ENCODE measurements at places on chromosomes 16 and 17.

DNA sequence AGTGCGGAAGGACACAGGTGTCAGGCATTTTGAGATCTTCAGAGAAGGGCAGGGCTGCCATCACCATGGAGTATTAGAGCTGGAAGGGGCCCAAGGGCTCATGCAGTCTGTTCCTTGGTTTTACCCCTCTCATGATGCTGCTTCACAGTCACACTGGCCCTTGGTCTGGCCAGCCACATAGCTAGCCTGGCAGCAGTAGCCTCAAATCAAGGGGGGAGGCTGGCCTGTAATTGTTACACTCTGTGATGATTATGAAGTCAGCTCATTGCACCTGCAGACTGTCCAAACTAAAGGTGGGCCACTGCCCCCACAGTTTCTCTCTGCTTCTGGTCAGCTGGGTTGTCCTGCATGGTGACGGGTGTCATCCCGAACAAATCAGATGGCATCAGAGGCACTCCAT, at the start of gene FNDC8:
Gene FNDC8 (plus strand): TSS at position 301 of the 400 bp plus-strand sequence. CDS start 79 bp downstream, at position 380.
- no peak for DNase-seq

DNA sequence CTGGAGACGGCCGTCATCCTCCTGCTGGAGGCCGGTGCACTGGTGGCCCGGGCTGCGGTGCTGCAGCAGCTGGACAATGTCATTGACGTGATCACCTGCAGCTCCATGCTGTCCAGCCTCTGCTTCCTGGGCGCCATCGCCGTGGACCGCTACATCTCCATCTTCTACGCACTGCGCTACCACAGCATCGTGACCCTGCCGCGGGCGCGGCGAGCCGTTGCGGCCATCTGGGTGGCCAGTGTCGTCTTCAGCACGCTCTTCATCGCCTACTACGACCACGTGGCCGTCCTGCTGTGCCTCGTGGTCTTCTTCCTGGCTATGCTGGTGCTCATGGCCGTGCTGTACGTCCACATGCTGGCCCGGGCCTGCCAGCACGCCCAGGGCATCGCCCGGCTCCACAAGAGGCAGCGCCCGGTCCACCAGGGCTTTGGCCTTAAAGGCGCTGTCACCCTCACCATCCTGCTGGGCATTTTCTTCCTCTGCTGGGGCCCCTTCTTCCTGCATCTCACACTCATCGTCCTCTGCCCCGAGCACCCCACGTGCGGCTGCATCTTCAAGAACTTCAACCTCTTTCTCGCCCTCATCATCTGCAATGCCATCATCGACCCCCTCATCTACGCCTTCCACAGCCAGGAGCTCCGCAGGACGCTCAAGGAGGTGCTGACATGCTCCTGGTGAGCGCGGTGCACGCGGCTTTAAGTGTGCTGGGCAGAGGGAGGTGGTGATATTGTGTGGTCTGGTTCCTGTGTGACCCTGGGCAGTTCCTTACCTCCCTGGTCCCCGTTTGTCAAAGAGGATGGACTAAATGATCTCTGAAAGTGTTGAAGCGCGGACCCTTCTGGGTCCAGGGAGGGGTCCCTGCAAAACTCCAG, 1.1 kb downstream of the MC1R start:
- no peak for DNase-seq

DNA sequence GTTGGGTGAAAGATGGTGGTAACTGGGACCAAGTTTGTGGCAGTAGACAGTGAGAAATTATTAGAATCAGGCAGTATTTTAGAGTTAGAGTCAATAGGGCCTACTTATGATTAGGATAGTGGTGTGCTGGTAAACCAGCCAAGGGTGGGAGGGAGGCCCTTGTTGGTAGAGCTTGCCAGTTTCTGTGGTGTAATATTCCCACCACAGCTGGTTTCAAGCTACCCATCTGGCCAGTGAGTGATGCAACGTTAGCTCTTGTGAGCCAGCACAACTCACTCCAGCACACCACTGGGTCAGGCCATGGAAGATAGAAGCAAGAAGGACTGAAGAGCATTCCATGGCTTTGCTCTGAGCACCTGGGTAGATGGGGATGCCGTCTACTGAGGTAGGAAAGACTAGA, 34.9 kb downstream of the GNAO1 start:
- DNase-seq: no peak

DNA sequence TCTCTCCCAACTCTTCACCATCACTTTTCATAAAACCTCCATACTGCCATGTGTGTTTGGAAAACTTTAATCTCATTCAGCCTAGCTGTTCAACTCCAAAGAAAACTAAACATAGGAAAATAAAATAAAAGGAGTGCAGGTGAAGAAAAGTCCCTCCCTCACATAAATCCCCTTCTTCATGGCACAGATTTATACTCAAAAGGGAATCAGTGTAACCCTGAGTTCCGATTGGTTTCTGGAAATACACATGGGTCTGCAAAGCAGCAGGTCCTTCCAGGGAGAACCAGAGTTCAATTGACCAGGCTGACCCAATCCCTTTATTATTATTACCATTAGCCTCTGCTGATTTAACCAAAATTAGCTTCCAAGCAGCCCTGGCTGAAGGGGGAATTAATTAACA, 8.9 kb upstream of the HOXB2 start:
- no peak for DNase-seq

DNA sequence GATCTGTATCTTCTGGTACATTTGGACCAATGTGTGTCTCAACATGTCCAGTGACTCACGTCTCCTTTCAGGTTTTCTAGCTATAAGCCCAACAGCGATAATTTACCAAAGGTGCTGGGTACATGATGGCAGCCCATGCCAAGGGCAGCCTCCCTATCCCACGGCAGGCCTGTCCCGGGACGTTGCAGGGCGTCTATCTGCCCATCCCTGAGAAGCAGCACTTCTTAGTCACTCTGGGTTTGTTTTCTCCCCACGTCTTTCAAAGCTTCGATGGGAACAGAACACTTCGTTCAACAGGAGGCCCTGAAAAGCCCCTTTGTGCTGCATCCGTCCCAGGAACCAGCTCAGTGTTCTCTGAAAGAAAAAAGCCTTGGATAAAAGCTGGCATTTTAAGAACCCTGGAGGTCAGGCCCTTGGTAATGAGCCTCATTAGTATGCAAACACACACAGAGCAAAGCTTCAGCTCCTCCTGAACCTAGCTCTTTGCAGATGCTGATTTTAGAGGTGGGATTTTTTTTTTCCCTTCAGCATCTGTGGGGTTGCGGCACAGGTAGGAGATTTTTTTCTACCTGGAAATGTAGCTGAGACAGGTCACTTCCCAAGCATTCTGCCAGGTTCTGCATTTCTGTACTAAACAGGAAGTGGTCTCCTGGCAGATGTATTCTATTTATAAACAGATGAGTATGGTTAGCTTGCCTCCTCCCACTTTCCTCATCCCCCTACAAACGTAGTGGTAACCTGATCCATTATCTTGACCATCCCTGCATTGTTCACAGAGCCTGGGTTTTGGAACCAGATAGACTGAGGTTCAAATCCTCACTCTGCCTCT, 17.5 kb upstream of the MT4 start:
- peak; percentile 64 for DNase-seq

DNA sequence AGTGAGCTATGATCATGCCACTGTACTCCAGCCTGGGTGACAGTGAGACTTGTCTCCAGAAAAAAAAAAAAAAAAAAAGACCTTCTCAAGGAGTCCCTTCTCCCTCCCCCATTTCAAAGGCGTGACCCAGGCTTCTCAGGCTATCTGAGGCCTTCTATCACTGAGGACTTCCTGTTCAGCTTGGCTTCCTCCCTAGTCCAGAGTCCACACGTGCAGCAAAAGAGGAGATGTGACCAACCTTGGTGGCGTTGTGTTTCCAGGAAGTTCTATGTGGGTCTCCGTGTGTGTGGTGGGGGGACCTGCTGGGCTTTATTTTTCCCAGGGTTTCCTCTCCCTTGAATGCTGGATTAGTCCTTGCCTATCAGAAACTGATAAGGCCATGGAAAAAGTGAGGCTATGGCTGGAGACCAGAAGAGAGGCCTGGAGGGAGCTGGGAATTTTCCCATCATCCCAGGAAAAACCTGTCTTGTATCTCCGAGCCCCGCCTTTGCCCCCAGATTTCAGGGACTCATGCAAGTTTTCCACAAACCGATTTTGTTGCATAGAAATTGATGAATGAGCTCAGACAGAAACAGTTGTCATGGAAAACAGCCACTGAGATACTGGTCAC, 148.1 kb downstream of the SALL1 start:
- no peak for DNase-seq

DNA sequence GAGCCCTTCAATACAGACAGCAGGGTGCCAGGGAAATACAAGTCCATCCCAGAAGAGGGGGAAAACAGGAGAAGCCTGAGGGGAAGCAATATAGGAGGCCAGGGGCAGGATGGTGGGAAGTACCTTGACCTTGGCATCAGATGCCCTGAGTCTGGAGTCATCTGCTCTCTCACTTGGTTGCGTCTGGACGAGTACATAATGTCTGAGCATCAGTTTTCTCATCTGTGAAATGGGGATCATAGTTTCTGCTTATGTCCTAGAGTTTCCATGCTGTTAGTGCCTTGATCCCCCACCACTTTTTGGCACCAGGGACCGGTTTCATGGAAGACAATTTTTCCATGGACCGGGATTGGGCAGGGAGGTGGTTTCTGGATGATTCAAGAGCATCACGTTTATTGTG, 2.3 kb downstream of the STAT5A start:
- no peak for DNase-seq

GRCh38 chr17:17942846-17943245, 29.4 kb downstream of the TOM1L2 start:
- DNase-seq: peak; percentile 62

DNA sequence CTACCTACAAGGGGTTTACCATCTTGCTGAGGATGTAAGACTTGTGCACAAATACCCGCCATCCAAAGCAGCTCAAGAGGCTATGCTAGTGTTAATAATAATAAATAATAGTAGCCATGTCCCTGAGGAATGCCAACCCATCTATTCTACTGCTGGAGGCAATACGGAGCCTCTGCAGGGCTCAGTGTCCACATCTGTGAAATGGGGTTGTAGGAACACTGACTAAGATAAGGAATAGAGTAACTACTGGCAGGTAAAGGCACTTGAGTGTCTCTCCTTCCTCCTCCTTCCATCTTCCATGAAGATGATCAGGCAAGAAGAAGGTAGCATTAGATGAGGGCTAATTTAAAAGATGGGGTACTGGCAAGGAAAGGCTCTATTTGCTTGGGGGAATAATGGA, 295.3 kb downstream of the SLC39A11 start:
- no peak for DNase-seq

DNA sequence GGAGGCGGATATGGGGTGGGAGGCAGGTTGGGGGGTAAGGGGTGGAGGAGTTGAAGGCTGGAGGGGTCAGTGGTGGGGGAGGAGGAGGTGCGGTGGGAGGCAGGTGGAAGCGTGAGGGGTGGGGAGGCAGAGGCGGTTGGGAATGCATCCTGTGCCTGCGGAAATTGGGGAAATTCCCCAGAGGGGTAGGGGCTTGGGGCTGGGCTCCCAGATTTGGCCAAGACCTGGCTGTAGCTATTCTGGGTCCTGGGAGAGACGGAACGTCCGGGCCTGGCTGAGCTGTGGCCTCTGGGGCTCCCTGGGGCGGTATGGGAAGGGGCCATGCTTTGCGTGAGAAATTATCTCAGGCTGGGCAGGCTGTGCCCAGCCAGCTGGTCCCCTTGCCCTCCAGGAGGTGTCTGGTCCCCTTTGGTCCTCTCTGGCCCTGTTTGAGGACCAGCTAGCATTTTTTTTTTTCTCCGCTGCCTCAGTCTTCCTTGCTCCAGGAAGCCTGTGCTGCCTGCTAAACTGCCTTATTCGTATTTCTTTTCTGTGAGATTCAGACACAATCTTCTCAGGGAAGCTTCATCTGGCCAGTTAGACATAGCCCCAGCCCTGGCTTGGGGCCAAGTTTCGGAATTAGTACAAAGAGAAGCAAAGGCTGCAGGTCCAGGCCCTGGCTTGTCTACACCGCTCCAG, 7.3 kb upstream of the TRPV2 start:
- peak; percentile 29 for DNase-seq

GRCh38 chr17:29718446-29719039, 95.8 kb upstream of the CORO6 start:
- no peak for DNase-seq

DNA sequence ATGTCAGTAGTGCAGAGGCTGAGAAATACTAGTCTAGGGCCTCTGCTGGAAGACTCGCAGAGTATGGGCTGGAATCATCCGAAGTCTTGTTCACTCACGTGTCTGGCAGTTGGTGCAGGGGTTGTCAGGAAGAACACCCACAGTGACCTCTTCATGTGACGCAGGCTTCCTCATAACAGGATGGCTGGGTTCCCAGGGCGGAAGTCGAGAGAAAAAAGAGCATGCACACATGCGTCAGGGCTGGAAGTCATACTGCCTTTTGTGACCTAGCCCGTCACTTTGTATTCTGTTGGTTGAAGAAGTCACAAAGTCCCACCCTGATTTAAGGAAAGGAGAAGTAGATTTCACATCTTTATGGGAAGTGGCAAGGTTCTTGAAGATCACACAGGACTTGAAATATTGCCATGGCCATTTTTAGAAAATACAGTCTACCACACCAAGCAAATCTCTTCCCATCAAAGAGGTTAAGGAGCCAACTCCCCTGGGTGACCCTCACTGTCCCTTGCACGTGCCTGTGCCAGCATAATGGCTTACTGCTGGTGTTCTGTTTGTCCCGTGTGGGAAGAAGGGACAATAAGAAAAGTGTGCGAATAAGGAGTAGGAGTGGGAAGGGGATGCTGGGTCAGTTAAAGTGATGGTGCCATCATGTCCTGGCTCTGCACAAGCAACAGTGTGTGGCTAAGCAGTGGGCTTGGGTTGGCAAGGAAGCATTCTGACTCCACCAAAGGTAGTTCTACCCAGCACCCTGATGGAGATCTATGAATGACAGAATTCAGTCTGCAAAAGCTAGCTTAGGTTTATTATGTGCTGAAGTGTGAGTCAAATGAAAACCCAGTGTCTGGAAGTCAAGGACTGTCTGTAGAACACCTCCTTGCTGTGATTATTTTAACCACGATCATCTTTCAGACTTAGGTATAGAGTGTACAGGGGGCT, 28.1 kb downstream of the HEATR3 start:
- peak; percentile 30 for DNase-seq

- peak; percentile 86 for DNase-seq
Measured at GRCh38 chr17:77319211-77320043, 178.7 kb downstream of the SEC14L1 start.

DNA sequence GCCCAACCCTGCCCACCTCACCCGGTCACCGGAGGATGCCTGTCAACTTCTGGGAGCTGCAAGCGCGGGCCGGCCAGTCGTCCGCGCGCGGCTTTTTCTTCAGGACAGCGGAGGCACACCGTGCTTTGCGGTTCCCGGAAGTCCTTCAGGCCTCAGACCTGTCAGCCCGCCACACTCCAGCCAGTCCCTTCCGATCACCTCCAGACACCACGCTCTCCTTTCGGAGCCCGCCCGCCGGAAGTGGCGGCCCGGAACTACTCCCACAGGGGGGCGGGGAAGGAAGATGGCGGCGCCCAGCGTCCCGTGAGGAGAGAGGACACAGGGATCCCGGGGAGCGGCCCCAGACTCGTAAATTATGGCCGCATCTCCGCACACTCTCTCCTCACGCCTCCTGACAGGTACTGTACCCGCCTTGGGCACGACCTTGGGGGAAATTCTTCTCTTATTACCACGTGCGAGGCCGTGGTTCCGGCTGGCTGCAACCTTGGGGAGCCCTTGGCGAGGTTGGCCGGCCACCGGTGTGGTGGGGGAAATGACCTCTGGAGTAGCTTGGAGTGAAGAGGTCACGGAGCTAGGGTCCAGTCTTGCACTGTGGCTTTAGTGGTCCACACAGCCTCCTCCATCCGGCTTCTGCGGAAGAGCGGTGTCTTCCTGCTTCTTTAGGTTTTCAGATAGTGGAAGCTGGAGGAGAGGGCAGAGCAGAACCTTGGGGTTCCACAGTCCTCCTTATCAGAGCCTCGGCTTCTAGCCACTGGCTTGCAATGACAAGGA, at the start of gene COX10:
Gene COX10 (plus strand): TSS at position 254 of the 771 bp plus-strand sequence. CDS start 102 bp downstream, at position 356.
- DNase-seq: peak; percentile 84

Measured in AG08395 (cell line).